ENCODE measurements at places on chromosomes 7 and 10.

GRCh38 chr7:155372782-155373358 lies 75.2 kb downstream of the INSIG1 start:
- no peak for DNase-seq

GRCh38 chr7:69169386-69169785 lies 428.9 kb upstream of the AUTS2 start:
- DNase-seq: no peak

DNA sequence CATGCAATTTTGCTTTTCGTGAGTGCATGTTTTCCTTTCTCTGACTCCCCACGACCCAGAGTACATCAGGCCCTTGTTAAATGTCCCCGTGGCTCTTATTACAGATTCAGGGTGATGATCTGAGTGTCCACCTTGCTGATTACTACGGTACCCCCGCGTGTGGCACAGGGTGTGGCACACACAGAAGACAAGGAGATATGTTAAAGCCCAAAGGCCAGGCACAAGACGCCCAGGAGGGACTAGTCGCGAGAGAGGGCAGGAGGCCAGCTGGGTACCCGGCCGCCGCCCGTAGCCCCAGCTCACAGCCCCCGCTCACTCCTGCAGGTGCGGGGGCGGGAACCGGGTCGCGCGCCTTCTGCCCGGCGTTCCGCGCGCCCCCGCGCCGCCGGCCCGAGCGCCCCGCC lies 281 bp upstream of the EXOC6 start:
- no peak for DNase-seq

- DNase-seq: peak; percentile 95
Observed at GRCh38 chr10:98361131-98362025, 53.6 kb downstream of the PYROXD2 start.

GRCh38 chr10:61355211-61355610 lies 98.0 kb downstream of the TMEM26 start:
- DNase-seq: no peak

DNA sequence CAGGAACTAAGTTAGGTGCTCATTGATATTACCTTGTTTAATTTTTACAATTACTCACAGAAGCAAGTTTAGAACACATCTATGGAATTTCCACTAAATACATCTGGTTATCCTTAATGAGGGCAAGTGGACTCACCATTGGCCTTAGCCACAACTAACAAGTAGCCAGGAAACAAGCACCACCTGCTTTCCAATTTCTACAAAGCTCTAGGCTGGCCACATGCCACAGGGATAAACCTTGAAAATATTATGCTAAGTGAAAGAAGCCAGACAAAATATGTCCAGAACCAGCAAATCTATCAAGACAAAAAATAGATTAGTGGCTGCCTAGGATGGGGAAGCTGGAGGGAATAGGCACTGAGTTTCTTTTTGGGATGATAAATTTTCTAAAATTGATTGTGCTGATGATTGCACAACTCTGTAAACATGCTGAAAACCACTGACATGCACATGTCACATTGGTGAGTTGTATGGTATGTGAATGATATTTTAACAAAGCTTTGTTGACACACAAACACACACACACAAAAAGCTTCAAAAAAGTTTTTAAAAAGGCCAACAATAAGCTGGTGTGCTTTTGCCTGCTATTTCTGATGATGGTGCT lies 179.4 kb downstream of the CPEB3 start:
- DNase-seq: no peak

GRCh38 chr7:99209781-99210180 lies 1.9 kb upstream of the KPNA7 start:
- DNase-seq: no peak

- peak; percentile 44 for DNase-seq
Observed at GRCh38 chr7:98459529-98459928, 58.6 kb upstream of the BAIAP2L1 start.

DNA sequence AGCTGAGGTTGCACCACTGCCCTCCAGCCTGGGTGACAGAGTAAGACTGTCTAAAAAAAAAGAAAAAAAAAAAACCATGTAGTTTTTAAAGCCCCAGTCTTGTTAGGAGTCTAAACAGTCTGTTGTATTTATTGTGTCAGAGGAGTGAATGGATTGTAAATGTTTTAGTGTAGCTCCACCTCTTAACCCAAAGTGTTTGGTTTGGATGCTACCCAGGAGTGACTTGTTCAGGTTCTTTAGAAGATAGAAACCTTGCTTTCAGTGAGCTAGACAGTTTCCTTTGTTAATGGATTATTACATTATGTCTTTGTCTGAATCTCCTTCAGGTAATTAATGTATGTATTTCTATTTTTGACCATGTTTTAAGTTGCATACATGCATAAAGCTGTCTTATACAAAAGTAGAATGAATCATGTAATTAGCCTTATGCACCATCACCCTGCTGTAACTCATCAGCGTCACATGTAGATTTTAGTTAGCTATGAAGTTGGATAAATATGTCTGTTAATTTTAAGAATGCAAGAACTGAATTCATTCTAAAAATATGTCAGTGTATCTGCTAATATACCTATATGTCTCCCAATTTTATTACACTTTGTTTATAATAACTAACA lies 97.7 kb downstream of the TAF3 start:
- DNase-seq: no peak

GRCh38 chr10:29929006-29929405 lies 130.4 kb downstream of the JCAD start:
- no peak for DNase-seq

DNA sequence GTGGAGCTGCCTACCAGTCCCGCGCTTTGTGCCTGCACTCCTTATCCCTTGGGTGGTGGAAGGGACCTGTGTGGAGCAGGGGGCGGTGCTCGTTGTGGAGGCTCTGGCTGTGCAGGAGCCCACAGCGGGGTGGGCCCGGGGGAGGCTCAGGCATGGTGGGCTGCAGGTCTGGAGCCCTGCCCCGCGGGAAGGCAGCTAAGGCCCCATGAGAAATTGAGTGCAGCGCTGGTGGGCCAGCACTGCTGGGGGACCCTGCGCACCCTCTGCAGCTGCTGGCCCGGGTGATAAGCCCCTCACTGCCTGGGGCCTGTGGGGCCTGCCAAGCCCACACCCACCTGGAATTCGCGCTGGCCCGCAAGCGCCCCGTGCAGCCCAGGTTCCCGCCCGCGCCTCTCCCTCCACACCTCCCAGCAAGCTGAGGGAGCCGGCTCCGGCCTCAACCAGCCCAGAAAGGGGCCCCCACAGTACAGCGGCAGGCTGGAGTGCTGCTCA lies 859.6 kb upstream of the KCND2 start:
- DNase-seq: no peak

DNA sequence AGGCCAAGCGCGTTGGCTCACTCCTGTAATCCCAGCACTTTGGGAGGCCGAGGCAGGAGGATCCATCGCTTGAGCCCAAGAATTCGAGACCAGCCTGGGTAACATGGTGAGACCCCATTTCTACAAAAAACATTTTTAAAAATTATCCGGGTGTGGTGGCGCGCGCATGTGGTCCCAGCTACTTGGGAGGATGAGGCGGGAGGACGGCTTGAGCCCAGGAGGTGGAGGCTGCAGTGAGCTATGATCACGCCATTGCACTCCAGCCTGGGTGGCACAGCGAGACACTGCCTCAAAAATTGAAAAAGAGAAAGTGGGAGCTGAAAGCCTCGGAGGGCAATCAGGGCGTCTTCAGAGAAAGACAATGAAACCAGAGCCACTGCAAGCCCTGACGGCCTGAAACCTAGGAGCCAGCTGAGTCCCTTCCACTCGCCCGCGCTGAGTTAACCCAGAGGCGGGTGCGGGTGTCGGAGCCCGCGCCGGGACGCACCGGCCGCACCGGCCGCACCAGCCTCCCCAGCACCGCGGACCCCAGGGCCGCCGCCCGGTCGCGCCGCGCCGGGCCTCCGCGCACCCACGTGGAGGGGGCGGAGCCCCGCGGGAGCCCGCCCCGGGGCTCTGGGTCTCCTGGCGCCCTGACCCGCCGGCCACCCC lies 22.4 kb downstream of the ZFAND2A start:
- DNase-seq: no peak

All from NCI-H510A (cell line).